NCI-H1105 (cell line): ENCODE measurements at places on chromosomes 11 and 22.

GRCh38 chr11:63608353-63609345, 5.6 kb downstream of the PLAAT3 start:
- no peak for DNase-seq

DNA sequence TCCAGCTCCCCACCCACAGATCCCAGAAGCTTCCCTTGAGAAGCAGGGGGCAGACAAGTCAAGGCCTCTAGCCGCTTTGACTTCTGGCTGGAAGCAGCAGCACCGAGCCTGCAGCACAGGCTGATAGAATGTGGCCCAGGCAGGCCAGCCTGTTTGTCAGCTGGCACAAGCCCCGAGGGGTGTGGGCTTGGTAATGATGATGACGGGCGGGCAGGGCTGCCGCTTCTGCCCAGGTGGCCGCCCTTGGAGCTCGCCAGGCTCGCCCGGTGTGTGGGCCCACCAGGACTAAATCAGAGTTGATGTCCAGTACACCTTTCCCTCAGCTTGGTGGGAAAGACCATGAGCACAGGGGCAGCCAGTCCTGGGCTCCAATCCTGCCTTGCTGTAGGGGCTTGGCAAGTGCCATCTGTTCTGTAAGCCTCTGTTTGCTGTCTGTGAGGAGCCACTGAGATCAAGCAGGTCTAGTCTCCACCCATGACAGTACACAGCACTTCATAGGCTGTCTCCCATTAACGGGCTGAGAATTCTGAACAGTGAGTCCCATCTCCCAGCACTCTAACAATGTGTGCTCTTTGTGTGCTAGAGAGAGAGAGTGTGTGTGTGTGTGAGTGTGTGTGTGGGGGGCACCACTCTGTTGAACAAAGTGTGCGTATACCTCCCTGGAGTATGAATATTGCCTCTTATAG, 26.8 kb downstream of the MICAL2 start:
- no peak for DNase-seq

DNA sequence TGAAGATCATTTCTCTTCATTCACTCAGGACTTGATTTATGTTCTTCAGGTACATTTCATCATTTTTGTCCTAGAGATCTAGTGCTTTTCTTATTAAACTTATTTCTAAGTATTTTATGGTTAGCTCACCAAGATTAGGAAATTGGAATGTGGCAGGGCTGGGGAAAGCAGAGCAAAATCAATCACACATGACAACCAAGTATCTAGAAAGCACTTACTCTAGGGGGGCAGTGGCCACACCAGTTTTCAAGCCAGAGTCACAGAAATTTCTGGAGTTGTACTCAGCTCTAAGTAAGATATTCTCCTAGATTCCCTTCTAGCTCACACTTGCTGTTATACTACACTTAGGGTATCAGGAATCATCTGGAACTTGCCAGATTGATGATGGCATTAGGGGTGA, 33.3 kb upstream of the MYEOV start:
- no peak for DNase-seq

GRCh38 chr22:29695129-29695926, 24.5 kb upstream of the CABP7 start:
- DNase-seq, result peak; percentile 69

GRCh38 chr11:9203691-9204311, 61.3 kb downstream of the DENND5A start:
- DNase-seq, result no peak

- DNase-seq, result no peak
Measured at GRCh38 chr11:132022733-132023478, 652.5 kb downstream of the NTM start.

GRCh38 chr11:48114740-48115139, 101.9 kb upstream of the OR4B1 start:
- DNase-seq, result no peak

GRCh38 chr11:101215069-101215468, 85.5 kb upstream of the PGR start:
- DNase-seq, result no peak

DNA sequence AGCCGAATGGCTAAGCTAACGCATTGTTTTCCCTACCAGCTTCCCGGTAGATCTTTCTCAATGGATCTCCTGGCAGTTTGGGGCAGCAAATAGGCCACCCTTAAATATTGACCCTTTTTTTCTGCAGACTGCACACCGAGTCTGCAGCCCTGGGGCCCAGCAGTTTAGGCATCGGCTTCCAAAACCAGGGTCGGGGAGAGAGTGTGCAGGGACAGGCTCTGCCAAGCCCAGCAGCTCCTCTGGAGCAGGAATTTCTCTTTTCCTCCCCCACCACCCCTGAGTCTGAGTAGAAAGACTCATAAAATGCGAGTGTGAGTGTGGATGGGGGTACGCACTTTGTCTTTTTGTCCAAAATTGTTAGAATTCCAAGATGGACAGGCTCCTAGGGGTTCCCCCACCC, 113.2 kb downstream of the FEZ1 start:
- DNase-seq, result no peak

GRCh38 chr22:37931893-37932389, 21.5 kb downstream of the C22orf23 start:
- DNase-seq, result no peak

- DNase-seq, result no peak
Measured at GRCh38 chr11:20464518-20464917, 77.0 kb downstream of the PRMT3 start.

GRCh38 chr11:113974741-113975470, at the start of gene HTR3A:
Gene HTR3A, plus strand, starts transcription at chr11:113975108. Its CDS starts 218 bp downstream, at chr11:113975326.
- peak; percentile 96 for DNase-seq
